Activated CD8-positive, alpha-beta memory T cell treated with anti-CD3 and anti-CD28 coated beads, Interleukin-2, amount 10 ng/mL, durations not matched to agents 7 days and 5 days (primary cell): ENCODE measurements at places on chromosomes 5 and 9. TPM values are rescaled to one million over a fixed set of nuclear protein-coding genes. Genes with fewer than 3 reads are reported as not detected.

BAAT gene
- total RNA-seq, result not detected

OTP gene
- not detected for total RNA-seq

DNA sequence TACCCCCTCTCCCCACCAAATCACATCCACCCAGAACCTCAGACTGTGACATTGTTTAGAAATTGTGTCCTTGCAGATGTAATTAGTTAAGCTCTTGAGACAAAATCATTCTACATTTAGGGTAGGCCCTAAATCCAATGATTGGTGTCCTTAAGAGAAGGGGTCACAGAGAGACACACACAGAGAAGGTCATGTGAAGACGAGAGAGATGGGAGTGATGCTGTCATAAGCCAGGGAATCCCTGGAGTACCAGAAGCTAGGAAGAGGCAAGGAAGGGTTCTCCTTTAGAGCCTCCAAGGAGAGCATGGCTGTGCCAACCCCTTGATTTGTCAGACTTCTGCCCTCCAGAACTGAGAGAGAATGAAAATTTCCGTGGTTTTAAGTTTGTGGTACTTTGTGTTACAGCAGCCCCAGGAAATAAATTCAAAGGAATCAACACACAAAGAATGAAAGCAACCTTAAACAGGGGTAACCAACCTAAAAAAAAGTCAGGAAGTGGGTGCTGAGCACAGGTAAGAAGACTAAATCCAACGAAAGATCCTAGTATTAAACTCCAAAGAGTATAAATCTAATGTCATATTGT, 33.6 kb downstream of the TIMD4 start:
- DNase-seq, result peak; percentile 48

SPATA6L gene
- 0.56 TPM for total RNA-seq

DNA sequence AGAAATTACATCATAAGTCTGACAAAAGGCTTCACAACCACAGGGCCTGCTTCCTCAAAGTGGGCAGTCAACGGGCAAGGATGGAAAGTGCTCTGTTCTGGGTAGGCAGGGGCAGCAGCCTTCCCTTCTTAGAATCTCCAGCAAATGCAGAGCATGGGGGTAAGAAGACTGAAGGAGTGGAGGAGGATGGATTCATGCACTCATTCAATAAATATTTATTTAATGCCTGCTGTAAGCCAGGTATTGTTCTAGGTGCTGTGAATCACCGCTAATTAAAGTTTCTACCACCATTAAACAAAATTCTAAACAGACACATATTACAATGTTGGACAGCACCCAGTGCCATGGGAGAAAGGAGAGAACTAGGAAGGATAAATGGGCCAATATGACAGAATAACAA, 195.6 kb downstream of the ELAVL2 start:
- no peak for DNase-seq

GRCh38 chr5:40447438-40447837, 232.3 kb upstream of the PTGER4 start:
- no peak for DNase-seq

GRCh38 chr9:35557320-35557719, 47.7 kb upstream of the TESK1 start:
- DNase-seq, result no peak

EFNA5 gene
- not detected for total RNA-seq

DNA sequence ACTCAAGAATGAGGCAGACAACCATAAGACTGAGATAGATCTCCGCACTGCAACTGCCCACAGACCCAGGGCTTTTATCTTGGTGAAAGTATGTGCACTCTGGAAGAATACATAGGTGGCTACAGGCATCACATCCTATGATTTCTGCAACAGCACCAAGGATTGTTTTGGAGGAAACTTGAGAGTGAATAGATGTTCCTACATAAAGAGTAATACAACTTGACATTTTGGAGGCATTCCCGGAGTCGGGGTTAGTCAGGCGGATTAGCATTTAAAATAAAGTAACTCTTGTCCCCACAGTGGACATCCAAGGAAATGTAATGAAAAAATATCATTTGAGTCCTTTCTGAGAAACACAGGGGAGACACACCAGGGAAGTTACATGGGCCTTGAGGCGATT, 26.7 kb downstream of the TMEM174 start:
- no peak for DNase-seq

CDH9 gene
- not detected for total RNA-seq

GRCh38 chr5:115452536-115453235, 91.9 kb downstream of the FEM1C start:
- no peak for DNase-seq

GRCh38 chr9:27566118-27566517, 7.2 kb downstream of the C9orf72 start:
- DNase-seq, result no peak

GRCh38 chr5:6886866-6887265, 173.6 kb downstream of the TENT4A start:
- no peak for DNase-seq

- DNase-seq, result no peak
Measured at GRCh38 chr5:158569534-158569933, 530.2 kb downstream of the EBF1 start.

GRCh38 chr9:110329639-110330230, 7.9 kb downstream of the TXNDC8 start:
- no peak for DNase-seq

PCDHA1 gene
- total RNA-seq, result not detected

DNA sequence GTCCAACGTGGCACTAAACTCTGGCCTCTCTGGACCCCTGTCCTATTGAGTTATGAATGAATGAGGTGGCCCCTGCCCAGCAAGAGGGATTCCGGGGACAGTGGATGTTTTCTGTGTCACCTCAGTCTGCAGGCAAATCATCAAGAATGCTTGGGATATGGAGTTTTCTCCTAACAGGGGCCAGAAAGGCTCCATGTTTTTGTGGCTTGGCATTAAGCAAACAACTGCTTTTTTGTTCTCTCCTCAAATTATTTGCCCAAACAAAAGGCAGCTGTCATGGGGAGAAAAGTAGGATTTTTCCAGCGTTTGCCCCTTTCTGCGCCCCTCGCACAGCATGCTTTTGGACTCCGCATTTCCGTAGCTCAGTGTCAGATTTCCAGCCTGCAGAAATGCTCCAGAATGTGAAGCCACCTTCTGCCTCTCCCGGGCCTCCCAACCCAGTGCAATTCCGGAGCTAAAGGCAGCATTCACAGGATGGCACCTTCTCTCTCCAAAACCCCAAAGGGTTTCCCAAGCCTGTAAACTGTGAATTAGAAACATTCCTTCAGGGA, 553.3 kb downstream of the CCDC171 start:
- DNase-seq, result no peak

SLC46A2 gene
- not detected for total RNA-seq

- no peak for DNase-seq
Measured at GRCh38 chr5:61286446-61287132, 45.5 kb upstream of the ZSWIM6 start.

GRCh38 chr9:74255489-74255984, 241.6 kb upstream of the RORB start:
- no peak for DNase-seq

DNA sequence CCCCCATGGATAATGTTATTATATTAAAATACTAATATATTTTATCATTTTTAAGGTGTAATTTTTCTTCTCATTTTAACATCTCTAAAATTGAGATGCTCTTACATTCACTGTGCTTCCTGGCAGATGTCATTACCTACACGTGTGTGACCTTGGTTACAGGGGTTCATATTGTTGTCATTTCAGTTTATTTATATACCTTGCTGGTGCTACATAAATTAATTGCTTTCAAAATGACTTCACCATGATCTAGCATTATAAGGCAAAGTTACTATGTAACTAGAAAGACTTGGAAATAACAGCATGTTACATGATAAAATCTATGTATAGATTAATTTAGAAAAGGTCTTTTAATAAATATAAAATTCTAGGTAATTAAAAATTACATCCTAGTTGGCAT, 60.9 kb downstream of the ARHGEF28 start:
- no peak for DNase-seq

DNA sequence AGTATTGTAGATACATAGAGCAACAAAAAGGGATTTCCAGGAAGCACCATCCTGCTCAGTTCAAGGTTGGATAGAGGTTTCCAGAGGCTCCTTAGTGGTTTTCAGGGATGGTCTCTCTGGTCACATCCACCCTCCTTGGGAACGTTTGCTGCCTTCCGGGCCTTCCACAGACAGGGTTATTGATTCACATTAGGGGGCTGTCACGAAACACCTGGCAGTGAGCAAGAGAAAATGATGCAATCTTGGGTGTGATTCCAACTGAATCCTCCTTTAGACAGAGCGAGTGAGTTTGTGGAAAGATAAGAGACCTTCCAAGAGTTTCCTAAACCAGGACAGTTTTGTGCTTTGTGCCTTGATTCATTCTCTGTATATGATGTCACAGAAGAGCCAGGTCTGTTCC, 43.8 kb upstream of the CTSL start:
- DNase-seq, result no peak

DNA sequence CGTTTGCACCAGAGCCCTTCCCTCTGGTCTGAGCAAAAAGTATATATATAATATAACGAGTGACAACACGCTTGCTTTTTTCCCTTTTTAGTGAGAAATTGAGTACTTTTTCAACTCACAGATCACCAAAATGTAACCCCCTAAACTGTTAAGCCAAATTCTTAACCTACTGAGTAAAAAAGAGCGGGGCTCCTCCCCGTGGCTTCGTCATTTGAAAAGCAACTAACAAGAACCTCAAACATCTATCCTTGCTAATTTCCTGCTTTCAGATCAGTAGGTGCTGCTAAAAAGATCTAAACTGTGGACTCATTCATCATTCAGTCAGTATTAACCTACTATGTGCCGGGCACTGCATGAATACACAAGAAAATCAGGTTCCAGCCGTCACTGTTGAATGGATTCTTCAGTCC, 1.0 kb upstream of the PTBP3 start:
- DNase-seq, result peak; percentile 77

DNA sequence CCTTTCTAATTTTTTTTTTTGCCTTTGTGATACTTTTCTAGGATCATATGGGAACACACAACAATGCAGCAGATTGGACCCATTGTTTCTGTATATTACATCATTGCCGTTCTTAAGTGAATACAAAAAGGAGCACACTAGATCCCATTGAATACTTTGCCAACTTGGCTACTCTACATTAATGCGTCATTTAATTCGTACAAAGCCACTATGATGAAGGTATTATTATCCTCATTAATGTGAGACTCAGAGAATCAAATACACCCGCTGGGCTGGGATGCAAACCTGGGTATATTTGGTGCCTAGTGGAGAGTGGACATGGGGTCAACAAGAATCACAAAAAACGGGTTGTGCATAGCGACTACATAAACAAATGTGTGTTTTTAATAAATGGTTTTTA, 31.9 kb downstream of the OR2K2 start:
- DNase-seq, result no peak

DNA sequence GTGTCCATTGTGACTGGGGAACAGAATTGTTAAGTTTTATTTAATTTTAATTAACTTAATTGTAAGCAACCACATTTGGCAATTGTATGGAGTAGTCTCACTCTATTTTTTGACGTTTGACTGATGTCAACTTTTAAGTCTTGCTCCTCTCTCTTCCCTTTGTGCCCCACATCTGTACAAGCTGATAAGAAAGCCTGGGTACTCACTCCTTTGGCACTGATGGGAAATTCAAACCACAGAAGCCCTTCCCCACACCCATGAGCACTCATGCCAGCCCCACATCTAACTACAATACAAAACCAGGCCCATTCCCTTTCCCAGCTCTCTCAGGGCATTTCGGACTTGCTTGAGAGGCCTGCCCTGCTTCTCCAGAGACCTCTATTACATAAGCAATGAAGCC, 451.5 kb upstream of the KIF2A start:
- DNase-seq, result no peak

GRCh38 chr9:13278023-13278367, 1.5 kb downstream of the MPDZ start:
- DNase-seq, result no peak

GCNT4 gene
- total RNA-seq, result 0.07 TPM

- DNase-seq, result no peak
Measured at GRCh38 chr5:10892911-10893215, 131.8 kb upstream of the DAP start.
